ENCODE measurements at places on chromosomes 11 and 22. TPM values are rescaled to one million over a fixed set of nuclear protein-coding genes. Genes with fewer than 3 reads are reported as not detected.

- DNase-seq: no peak
Measured at GRCh38 chr22:20964090-20964798, 2.8 kb upstream of the AIFM3 start.

DNA sequence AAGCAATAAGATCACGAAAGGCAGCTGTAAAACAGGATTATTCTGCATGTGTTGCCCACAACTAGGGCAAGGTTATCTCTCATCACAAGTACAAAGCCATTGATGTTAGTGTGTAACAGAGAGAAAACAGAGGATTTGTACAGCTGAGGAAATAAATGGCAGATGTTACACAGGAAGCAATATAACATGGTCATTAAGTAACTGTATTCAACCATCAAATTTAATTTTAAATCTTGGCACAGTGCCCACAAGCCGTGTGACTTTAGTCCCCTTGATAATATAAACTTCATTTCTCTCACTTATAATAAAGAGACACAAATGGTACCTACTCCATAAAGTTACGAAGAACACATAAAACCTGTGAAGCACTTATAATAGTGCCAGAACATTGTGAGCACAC lies 17.3 kb downstream of the OR51E2 start:
- no peak for DNase-seq

GRCh38 chr11:63537293-63538101 lies 889 bp downstream of the PLAAT4 start:
- DNase-seq: no peak

- DNase-seq: no peak
Measured at GRCh38 chr22:44392446-44392921, 79.7 kb upstream of the SHISAL1 start.

DNA sequence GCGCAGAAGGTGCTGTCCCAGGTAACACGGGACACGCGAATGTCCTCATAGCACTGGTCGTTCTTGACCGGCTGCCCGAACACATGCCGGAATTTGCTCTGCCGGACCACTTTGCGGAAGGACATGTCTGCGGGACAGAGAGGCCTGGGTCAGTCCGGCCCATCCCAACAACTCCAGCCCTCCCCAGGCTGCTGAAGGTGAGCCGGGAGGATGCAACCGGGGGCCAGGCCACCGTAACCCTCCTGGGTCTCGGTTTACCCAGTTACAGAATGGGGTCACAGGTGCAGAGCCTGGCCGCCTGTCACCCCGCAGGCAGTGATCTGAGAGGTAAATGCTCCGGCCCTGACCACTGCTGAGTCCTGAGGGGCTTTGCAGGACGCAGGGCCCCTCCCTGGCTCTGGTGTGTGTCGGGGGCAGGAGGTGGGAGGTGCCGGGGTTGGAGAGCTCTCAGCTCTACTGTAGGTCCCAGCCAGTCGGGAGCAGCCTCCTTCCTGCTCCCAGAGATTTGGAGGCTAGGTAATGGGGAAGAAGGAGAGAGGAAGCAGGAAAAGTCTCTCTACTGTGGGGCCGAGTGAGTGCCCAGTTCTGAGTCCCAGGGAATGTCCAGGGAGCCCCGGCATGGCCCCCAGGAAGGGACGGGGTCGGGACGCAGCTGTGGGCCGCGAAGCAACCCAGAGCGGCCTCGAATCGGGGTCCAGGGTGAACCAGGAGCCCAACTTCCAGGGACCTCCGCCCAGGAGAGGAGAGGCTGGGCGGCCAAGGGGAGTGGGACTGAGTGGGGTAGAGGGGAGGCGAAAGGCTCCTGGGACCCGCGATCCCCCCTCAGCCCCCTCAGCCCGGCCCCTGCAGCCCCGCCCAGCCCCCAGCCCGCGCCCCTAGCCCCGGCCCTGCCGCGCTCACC lies 522 bp downstream of the CORO1B start:
- no peak for DNase-seq

DNA sequence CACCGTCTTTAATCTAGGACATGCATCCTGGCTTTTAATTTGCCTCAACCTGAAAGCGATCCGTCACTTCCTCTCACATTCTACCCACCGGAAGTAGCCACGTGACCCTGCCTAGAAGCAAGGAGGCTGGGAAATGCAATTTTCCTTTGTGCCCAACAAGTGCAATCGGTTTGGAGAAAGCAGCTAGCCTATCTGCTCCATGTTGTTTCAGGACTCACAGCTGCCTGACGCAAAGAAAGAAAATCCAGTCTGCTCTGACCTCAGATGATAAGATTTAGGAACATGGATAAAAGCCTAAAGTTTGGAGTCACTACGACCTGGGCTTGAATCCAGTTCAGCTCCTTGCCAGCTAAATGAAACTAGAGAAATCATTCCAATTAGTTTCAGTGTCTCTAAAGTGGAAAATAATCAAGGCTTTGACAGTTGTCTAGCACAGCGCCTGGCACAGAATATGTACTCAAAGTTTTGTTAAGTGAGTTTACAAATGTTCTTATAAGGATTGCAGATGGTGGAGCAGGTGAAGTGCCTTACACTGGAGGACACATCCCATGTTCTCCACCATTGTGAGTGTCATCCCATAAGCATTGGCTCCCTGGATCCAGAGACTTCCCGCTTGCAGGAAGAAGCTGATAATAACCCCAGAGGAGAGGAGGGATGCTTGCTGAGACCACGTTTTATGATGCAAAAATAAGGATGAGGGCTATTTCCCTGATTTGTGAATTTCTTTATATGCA lies 553.7 kb downstream of the MN1 start:
- DNase-seq: no peak

GRCh38 chr22:31604137-31604705 lies 57.8 kb downstream of the PISD start:
- DNase-seq: no peak

GRCh38 chr22:48379371-48379770 lies 1448.3 kb downstream of the BRD1 start:
- DNase-seq: no peak

GRCh38 chr11:114556135-114556534 lies 3.5 kb downstream of the NXPE1 start:
- DNase-seq: no peak

DNA sequence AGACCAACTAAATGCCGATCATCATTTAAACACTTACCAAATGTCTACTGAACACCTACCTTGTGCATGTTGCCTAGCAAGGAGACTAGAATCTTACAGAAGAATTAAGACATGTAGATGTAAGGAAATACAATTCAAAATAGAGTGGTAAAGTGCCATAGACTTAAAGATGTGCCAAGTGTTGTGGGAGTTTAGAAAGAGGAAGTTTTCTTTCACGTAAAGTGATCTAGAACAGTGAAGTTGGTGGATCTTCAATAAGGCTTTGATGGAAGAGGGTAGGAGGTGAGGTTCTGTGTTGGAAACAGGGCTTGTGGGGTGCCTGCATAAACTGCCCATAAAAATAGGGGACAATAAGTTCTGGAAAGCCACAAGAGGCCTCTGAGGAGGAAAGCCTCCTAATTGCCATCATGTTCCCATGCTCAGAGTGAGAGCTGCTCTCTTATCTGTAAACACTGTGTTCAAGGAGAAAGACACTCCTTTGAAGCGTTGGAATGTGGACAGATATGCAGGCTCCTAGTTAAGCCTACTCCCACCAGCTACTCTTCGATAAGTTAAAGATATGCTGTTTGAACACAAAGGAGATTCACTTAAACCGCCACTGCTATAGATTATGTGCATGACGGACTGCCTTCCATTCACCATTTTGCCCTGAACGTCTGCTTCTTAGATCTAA lies 66.7 kb downstream of the HSD17B12 start:
- no peak for DNase-seq

The MMP13 gene
- total RNA-seq: not detected

The OR4D5 gene
- not detected for total RNA-seq
